ENCODE measurements at places on chromosomes 5 and 9.

GRCh38 chr9:117839862-117840261 is 135.7 kb downstream of the TLR4 start:
- DNase-seq, result no peak

GRCh38 chr5:164266571-164266970 is 761.2 kb downstream of the MAT2B start:
- DNase-seq, result no peak

DNA sequence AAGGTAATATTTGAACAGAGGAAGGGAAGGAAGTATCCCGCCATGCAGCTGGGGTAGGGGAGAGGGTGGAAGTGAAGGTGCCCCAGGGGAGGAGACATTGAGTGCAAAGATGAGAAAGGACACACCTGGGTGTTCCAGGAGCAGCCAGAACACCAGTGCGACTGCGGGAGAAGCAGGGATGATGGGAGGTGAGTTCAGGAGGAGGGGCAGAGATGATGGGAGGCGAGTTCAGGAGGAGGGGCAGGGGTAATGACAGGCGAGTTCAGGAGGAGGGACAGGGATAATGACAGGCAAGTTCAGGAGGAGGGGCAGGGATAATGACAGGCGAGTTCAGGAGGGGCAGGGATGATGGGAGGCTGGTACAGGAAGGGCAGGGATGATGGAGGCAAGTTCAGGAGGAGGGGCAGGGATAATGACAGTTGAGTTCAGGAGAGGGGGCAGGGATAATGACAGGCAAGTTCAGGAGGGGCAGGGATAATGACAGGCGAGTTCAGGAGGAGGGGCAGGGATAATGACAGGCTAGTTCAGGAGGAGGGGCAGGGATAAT is 17.2 kb upstream of the SPOCK1 start:
- no peak for DNase-seq

DNA sequence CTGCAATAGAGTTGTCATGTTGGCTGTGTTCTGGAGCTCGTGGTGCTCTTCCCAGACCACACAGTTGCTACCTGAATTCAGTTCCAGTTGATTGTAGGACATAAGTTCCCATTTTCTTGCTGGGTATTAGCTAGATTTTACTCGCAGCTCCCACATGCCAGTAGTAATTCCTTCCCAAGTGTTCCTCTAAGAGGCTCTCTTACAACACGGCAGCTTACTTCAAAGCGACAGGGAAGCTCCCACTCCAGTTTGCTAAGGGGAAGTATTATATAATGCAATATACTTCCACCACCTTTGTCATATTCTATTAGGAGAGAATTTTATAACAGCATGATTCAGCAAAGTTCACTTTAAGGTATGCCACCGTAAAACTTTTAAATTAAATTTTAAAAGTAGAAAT is 623.0 kb downstream of the SLCO4C1 start:
- no peak for DNase-seq

DNA sequence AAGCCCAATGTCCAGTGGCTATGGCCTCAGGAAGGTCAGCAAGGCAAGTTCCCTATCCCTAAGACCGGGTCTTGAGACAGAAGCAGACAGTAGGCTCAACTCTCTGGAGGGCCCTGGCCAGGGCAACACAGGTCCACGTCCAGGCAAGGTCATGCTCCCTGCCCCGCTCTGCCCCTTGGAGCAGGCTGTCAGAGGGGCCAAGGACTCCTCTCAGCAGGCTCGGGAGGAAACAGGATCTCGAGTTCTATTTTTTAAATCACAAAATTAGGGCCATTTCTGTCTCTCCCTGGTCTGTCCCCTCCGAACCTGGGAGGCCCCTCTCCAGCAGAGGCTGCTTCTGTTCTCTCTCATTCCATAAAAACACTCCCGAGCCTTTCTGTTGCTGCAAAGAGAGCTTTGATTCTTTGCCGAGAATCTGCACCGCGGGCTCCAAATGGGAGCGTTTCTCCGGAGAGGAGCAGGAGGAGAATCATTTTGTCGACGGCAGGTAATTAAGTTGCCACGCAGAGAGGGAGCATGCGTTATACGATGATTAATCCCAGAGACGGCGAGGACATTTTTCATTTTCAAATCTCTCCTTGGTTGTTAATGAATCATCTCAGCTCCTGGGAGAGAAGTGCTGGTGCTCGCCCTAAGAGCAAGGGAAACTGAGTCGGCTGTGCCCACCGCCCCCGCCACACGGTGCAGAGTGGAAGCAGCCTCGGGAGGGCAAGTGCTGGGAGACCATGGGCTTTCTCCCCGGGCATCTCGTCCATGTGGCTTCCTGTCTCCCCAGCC is 24.5 kb upstream of the FCN1 start:
- DNase-seq, result no peak

GRCh38 chr9:135551031-135551430 is 5.1 kb downstream of the OBP2A start:
- DNase-seq, result no peak

DNA sequence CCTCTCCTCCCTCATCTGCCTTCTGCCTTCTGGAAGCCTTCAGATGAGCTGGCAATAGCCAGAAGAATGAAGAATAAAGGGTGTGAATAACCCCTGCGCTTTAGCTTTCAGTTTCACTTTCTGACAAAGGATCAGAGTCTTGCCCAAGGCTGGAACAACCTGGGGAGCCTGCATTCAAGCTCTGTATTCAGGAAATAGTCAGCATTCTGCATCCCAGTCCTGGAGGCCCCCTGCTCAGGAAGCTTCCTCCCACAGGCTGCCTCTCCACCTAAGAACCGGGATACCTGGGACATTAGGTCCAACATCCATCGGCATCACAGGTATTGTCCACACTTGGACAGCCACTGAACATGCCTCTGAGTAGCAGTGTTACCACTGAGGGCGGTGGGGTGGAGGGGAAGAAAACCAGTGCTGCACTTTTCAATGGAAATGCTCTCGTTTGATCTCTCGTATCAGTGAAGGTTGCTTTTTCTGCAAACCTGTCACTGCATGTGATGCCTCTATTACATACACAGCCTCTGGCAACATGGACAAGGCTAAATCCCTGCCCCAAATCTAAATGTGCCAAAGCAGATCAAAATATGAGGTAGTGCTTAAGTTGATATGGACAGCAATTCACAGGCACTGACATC is 39.8 kb upstream of the ACO1 start:
- no peak for DNase-seq

DNA sequence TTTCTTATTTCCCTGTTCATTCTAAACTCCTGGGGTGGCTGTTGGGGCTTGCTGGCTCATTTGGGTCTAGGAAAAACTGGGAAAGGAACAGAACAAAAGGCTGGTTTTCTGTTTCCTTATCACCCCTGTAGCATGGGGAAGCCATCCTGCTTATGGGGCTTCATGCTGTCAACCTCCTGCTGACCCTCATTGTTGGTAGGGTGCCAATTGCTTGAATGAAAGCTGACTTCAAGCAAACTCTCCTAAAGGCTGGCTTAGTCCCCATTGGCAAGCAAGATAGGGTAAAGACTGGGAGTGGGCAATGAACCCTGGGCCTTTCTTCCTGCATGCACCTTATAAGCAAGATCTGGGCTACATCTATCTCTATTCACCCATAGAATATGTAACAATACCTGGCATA is 511.6 kb downstream of the DMAC1 start:
- no peak for DNase-seq

- no peak for DNase-seq
Measured at GRCh38 chr9:911005-911404, 65.5 kb upstream of the DMRT3 start.

All from CD4-positive, alpha-beta T cell treated with Interleukin-1 beta for 1 hour (primary cell).